Neuronal stem cell (in vitro differentiated cells): ENCODE measurements at places on chromosomes 7 and 10.

- DNase-seq = no peak
Observed at GRCh38 chr7:141562972-141563371, 11.8 kb downstream of the AGK start.

- no peak for DNase-seq
Observed at GRCh38 chr10:107880185-107880584, 715.7 kb upstream of the SORCS1 start.

DNA sequence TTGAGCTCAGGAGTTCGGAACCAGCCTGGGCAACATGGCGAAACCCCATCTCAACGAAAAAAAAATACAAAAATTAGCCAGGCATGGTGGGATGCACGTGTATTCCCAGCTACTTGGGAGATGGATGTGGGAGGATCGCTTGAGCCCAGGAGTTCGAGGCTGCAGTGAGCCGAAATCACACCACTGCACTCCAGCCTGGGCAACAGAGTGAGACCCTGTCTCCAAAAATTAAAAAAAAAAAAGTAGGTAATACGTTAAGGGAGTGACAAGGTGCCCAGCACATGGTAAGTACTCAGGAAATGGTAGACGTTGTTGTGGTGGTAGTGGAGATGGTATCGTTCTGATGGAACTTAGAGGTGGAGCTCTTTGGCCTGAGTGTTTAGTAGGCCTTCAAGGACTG is 41.0 kb upstream of the XPNPEP1 start:
- no peak for DNase-seq

- DNase-seq = no peak
Observed at GRCh38 chr10:48384699-48384982, 78.2 kb downstream of the MAPK8 start.

DNA sequence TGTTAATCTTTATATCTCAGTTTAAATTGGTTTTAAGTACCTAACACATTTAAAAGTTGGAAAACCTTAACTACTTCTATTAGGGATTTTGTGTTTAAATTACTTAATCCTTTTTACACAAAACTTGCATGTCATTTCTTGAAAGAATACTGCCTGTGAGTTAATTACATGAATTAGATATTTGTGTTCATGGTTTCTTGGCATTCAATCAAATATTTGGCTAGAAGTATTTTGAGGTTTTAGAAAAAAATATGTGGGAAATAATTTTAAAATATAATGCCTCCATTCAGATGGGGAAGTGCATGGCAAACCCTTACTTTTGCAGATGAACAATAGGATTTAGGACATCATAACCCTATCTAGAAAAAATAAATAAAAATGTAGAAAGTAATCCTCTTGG is 186.5 kb upstream of the SEMA3E start:
- DNase-seq = no peak

- no peak for DNase-seq
Observed at GRCh38 chr7:81973117-81973516, 203.3 kb upstream of the HGF start.

GRCh38 chr7:46485481-46486065 is 564.5 kb upstream of the IGFBP3 start:
- no peak for DNase-seq

GRCh38 chr10:83274088-83274487 is 865.2 kb upstream of the GHITM start:
- no peak for DNase-seq

DNA sequence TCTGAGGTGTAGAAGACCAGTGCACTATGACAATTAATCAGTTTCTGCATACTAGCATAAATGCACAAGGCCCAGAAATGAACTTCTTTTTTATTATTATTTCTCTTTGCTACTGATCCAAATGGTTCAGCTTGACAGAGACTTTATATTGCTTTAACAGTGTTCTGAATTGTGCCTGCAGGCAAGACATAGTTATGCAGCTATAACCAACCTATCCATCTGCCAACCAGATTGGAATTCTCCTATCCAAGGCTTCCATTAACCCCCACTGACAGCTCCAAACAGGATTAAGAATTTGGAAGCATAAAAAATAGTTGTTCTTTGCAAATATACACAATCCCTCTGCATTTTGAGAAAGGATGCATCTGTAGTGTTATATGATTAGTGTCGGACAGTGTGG is 98.2 kb downstream of the BTRC start:
- no peak for DNase-seq

- no peak for DNase-seq
Observed at GRCh38 chr10:75103881-75104686, 7.4 kb upstream of the SAMD8 start.

DNA sequence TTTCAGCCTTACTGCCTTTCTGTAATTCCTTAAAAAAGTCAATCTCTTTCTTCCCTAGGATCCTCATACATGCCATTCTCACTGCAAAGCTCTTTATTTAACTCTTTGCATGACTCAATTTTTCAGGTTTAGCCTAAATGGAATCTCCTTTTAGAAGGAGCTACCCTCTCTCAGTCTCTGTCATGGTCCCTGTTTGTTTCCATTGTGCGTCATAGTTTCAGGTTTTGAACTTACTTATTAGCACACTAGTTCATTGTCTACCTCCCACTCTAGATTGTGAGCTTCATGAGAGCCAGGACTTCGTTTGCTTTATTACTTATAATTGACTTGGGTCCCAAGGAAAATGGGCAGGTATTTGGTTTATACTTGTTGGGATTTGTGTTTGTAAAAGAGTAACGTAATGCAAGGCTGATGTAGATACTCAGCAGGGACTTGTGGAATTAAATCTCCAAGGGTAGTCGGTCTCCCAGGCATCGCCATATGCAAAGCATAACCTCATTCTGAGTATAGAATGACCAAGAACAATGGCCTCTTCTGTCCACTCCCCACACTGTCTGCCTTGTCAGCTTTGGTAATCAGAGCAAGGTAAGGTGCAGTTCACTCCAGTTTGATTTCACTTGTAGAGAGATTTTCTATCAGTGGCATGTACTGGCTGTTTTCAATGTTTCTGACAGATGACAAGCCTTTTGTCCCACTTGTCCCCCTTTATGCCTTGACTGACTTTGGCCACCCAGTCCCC is 252.0 kb downstream of the SORCS3 start:
- DNase-seq = no peak

- DNase-seq = no peak
Observed at GRCh38 chr7:78703391-78703790, 750.1 kb downstream of the MAGI2 start.

DNA sequence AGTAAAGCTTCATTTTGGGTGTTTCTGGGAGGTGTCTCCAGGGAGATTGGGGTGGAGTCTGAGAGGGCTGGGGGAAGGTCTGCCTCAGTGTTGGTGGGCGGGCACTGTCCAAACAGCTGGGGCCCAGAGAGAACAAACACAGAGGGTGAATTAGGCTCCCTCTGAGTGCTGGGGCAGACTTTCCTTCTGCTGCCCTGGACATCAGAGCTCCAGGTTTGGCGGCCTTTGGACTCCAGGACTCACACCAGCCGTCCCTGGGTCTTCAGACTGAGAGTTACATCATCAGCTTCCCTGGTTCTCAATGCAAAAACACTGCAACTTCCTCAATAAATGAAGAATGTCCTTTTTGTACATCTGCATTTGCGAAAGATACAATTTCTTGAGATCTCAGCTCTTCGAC is 427.4 kb downstream of the PTPRN2 start:
- DNase-seq = no peak

- no peak for DNase-seq
Observed at GRCh38 chr7:19051767-19052375, 65.6 kb downstream of the TWIST1 start.

- no peak for DNase-seq
Observed at GRCh38 chr7:22578007-22578733, 78.2 kb upstream of the STEAP1B start.

GRCh38 chr10:84160663-84161362 is 12.8 kb upstream of the GPR15LG start:
- DNase-seq = no peak

- no peak for DNase-seq
Observed at GRCh38 chr7:142334236-142334635, 76.4 kb upstream of the PRSS58 start.

DNA sequence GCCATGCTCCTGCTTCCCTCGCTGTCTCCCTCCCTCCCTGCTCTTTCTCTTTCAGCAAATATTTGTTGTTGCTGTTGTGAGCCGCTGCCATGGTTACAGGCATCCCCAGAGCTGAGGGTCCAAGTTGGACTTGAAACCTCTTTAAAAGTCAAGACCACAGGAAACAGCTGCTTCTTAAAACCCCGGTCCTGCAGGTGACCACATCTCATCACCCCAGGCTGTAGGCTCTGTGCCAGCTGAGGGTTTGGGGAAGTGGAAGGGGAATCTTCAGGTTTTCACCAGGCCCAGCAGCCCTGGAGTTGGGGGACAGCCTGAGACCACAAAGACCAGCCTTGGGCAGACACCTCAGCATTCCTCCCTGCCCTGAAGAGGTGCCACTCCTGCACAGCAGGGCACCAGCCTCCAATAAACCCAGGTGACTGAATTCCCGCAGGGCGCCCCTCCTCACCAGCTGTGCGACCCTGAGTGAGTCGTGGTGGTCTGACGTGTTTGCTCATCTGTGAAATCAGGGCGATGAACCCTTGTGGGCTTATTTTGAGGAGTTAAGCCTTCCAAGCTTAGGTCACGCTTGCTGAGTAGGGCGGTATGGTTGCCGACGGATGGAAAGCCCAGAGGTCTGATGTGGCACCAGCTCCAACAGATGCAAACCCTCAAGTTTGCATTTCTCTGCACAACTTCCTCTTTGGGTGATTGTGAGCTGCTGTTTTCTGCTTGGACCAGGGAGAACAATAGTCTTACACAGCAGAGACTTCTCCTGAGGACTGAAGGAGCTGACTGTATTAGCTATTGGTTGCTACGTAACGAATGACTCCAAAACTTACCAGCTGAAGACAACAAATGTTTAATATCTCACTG is 24.8 kb downstream of the NPTX2 start:
- DNase-seq = no peak
